ENCODE measurements at places on chromosomes 13 and 19.

- DNase-seq: peak; percentile 78
- no peak overlapping the region for H3K27ac ChIP-seq
- peaks cover 8% of the 10 kb centered on the region for H3K4me1 ChIP-seq
- no peaks in the 10 kb centered on the region for H3K36me3 ChIP-seq
- peak overlapping the region; percentile 30 for H3K4me3 ChIP-seq
Measured at GRCh38 chr13:112760435-112760834, 70.6 kb downstream of the ATP11A start.

DNA sequence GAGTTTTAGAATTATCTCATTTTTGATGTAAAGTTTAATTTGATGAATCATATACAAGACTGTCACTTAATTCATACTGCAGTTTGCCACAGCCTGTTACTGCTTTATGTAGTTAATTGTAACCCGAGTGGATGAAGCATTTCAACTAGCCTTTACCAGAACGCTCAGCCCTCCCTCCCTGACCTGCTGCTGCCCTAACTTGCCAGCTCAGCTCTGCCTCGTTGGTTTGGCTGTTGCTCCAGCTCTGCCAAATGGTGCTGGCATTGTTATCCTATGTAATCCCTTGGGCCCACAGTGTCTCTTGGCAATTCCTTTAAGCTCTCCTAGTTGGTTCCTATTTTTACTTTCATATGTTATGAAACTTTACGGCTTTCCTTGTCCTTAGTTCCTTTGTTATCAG is 113.3 kb downstream of the LMO7 start:
- peaks cover 8% of the 10 kb centered on the region for H3K4me1 ChIP-seq
- H3K36me3 ChIP-seq: peaks cover 2% of the 10 kb centered on the region
- no peaks in the 10 kb centered on the region for H3K27me3 ChIP-seq
- H3K4me3 ChIP-seq: no peak overlapping the region
- DNase-seq: peak; percentile 58

- no peaks in the 10 kb centered on the region for H3K27me3 ChIP-seq
- peak; percentile 48 for DNase-seq
- no peak overlapping the region for H3K4me3 ChIP-seq
- H3K4me1 ChIP-seq: no peaks in the 10 kb centered on the region
Measured at GRCh38 chr13:99124794-99125316, 75.8 kb upstream of the UBAC2 start.

DNA sequence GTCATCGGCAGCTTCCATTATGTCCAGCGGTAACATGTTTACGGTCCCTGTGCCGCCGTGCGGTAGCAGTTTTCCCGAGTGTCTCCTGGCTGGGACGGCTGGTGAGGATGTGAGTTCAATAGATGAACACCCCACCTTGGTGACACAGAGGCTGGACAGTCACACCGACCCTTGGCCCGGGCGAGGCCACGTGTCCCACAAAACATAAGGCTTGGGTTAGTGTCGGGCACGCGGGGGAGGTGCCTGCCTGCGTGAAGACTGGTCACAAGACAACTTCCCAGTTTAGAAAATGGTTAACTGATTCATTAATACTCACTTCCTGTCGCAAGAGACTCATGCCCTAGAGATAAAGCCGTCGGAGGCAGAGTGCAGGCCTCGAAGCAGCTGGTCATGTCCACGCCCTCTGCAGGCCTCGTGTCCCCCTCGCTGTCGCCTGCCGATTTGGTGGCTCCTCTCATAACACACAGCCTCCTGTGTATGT is 17.2 kb downstream of the RASA3 start:
- peak; percentile 92 for DNase-seq
- H3K4me1 ChIP-seq: peaks cover 52% of the 10 kb centered on the region
- H3K4me3 ChIP-seq: no peak overlapping the region
- no peaks in the 10 kb centered on the region for H3K27me3 ChIP-seq
- H3K36me3 ChIP-seq: peaks cover 11% of the 10 kb centered on the region

DNA sequence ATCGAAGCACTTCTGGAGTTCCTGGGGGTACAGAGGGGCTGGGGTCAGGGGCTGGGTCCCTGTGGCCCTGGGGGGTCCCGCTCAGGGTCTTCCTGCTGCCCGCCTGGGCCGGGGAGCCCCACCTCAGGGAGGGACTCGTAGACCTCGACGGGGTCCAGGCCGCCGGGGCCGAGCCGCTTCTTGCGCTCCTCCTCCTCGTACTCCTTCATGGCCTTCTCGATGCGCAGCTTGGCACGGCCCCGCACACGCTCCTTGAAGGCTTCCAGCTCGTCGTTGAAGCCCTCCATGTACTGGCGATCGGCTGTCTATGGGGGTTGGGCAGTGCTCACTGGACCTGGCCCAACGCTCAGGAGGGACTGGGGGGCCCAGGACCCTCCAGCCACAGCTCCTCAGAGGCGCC is 10.2 kb downstream of the CDC37 start:
- H3K36me3 ChIP-seq: peaks cover 33% of the 10 kb centered on the region
- H3K4me3 ChIP-seq: no peak overlapping the region
- DNase-seq: no peak
- H3K4me1 ChIP-seq: no peaks in the 10 kb centered on the region
- no peaks in the 10 kb centered on the region for H3K27me3 ChIP-seq

GRCh38 chr13:86848716-86849115 is 822.5 kb upstream of the SLITRK5 start:
- no peak overlapping the region for H3K27ac ChIP-seq
- DNase-seq: no peak
- H3K4me1 ChIP-seq: no peaks in the 10 kb centered on the region
- H3K27me3 ChIP-seq: no peaks in the 10 kb centered on the region
- no peaks in the 10 kb centered on the region for H3K36me3 ChIP-seq

- H3K4me3 ChIP-seq: no peak overlapping the region
- no peak for DNase-seq
- H3K27ac ChIP-seq: no peak overlapping the region
- no peaks in the 10 kb centered on the region for H3K27me3 ChIP-seq
Measured at GRCh38 chr19:33241530-33242101, 16.0 kb upstream of the SLC7A10 start.
